ENCODE measurements at places on chromosomes 13 and 19.

GRCh38 chr19:4064149-4064495 is 2.6 kb downstream of the ZBTB7A start:
- no peak for DNase-seq

DNA sequence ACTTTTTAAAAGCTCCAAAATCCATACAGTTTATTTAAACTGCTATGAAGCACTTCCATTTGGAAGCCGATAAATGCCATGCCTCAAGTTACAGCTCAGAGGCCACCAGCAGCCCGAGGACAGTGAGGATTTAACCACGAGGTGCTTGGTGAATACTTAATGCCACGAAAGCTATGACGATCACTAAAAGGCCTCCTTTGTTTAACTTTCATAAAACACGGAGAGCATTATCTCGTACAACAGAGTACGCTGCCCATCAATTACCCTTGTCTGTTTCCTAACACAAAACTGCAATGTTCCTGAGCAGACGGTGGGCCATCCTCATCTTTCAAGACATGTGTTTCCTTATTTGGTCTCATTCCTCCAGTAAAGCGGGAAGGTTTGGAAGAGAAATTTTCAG is 58.4 kb downstream of the PEPD start:
- DNase-seq = peak; percentile 48

DNA sequence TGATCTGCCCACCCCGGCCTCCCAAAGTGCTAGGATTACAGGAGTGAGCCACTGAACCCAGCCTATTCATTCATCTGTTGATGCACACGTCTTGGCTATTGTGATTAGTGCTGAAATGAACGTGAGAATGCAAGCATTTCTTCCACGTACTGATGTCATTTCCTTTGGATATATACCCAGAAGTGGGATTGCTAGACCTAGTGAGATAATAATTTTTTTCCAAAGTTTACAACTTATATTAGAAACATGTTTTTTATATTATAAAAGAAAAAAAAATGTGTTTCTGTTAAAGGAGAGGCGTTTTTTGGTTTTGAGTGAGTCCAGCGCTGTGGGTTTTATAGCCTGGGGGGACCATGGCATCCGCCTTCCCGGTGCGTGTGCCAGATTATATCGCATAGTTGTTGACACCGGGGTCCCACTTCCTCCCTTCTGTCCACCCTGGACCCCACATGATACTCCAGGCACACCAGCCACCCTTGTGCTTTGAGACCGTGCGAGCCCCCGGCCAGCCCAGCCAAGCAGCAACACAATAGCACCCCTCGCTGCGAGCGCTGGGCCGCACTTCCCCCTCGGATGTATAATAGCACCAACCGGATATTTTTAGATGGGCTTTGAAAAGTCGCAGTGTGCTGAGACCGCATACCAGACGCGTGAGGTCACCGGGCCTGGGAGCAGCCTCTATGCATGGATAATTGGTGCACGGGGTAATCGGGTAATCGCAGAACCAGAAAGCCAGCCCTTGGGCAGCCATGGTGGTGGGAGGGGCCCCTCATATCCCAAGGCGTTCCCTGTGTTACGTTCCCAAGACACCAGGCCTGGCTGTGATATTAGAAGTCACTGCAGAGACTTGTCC is 59.6 kb downstream of the MYO9B start:
- peak; percentile 80 for DNase-seq

DNA sequence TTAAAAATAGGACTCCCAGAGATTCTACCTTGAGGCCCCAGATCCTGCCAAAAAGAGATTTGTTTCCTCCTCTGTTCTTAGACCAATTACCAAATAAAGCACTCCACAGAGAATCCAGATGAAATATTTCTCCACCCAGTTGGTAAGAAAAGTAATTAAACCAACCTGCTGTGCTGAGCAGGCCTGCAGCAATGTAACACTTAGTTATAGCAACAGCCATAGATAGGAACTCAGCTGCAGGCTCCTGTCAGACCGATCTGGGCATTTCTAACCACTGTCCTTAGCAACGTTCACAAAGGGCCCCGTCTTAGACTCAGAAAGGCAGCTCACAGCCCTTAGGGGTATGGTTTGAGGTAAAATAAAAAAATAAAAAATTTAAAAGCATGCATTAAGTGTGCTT is 271.1 kb downstream of the KCNRG start:
- DNase-seq = no peak

GRCh38 chr13:51370116-51370515 is 30.6 kb downstream of the SERPINE3 start:
- no peak for DNase-seq
